LHCN-M2 (cell line): ENCODE measurements at places on chromosomes 1 and 21. TPM values are rescaled to one million over a fixed set of nuclear protein-coding genes. Genes with fewer than 3 reads are reported as not detected.
A peak's percentile ranks its signal among the peaks of the same experiment; 100 is the strongest.

DNA sequence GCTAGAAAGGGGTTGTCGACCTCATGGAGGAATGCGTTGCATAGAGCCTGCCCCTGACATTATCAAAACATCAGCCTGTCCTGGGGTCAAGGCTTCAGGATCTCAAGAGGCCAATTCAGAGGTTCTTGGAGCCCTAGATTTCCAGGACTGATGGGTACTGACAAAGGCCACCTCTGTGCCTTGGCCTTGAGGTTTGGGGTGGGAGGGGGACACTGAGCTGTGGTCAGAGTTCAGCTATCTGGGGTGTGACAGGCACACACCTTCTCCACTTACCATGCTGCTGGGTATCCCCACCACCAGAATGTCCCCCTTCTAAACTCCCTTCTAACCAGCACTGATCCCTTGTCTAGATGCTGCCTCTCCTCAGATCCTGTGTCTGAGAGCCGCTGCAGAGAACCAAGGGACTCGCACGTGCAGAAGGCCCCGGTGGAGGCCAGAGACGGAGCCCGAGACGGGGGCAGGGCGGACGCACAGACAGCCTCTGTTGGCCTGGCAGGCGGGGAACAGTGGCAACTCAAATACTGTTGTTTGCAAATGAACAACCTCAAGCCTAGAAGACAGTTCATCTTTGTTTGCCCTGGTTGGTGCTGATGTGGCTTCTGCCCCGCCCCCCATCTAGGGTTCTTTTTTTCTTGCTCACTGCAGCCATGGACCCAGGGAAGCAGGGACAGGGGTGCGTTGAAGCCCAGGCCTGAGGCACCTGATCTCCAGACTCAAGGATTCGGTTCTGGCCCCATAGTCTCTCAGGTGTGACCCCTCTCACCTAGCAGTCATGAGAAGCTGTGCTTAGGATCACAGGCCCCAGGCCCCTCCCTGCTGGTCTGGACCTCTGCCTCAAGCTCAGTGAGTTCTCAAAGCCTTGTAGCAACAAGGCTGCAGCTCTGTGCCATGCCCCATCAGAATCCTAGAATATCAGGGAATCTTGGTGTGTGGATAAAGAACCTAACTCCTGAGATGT, 28.1 kb upstream of the CSF1 start:
- no peak for DNase-seq

GRCh38 chr1:24925082-24925779, 4.8 kb downstream of the RUNX3 start:
- no peak for DNase-seq

- no peak for DNase-seq
Measured at GRCh38 chr1:66618390-66618789, 84.4 kb downstream of the SGIP1 start.

DNA sequence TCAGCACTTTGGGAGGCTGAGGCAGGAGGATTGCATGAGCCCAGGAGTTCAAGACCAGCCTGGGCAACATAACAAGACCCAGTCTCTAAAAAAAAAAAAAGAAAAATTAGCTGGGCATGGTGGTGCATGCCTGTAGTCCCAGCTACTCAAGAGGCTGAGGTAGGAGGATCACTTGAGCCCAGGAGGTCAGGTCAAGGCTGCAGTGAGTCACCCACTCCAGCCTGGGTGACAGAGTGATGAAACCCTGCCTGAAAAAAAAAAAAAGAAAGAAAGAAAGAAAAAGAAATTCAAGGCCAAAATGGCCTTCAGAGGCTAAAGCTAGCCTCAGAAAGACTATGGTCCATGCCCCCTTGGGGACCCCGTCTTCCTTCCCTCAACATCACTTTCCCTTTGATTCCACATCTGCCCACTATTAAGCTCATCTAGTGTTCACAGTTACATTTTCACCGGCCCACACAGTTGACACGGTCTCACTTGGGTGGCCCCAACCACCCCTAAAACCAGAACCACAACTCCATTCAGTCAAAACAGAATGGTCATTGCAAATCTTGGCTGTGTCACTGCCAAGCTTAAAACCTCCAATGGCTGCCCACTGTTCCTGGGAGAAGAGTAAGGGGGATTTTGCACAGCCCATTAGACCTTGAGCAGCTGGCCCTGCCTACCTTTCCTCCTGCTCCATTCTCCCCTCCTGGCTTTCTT, 2.1 kb upstream of the CAPN8 start:
- peak; percentile 16 for DNase-seq

DNA sequence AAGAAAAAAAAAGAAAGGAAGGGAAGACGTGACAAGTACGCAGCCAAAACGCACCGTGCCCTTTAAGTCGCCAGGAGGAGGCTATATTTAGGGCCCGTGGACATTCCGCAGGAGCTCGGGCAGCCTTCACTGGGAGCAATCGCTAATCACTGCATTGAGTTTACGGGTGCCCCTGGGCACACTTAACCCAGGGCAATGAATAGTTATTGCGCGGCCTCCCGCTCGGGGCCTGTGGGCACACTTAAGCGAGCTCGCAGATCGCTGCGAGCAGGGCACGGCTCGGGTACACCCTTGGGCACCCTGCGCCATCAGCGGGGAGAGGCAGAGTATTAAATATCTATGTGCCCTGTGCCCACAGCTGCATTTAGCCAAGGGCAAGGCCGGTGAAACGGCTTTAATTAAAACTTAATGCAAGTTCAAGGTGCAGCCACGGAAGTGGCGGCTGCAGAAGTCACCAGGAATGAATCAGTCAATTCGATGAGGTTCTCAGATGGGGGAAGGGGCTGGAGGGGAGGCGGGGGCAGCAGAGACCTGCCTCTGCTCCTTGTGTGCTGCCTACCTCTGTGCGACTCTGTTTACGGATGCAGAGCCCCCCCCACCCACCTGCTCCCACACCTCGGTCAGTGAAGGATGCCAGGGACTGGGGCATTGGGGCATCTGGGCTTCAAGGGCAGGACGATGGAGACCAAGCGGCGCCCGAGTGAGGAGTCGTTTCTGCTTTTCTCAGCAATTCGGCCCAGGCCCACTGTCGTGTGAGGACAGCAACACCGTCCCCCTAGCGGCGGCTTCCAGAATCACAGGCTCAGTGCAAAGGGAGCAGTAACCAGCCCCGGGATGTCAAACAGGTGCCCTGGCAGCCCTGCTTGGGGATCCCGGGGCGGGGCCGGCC, 51.8 kb upstream of the TARDBP start:
- DNase-seq = peak; percentile 41

DNA sequence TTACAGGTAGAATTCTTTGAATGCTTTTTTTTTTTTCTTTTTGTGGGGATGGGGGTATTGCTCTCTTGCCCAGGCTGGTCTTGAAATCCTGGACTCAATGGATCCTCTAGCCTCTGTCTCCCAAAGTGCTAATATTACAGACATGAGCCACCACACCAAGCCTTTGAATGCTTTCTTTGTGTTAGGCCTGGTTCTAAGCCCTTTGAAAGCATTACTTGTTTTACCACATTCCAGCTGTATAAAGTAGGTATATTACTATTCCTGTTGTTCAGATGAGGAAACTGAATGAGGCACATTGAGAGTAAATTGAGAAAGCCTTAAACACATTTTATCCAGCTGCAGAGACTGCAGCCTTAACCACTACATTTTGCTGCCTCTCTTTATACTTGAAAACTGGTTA, 841.8 kb upstream of the ADGRL4 start:
- DNase-seq = no peak

DNA sequence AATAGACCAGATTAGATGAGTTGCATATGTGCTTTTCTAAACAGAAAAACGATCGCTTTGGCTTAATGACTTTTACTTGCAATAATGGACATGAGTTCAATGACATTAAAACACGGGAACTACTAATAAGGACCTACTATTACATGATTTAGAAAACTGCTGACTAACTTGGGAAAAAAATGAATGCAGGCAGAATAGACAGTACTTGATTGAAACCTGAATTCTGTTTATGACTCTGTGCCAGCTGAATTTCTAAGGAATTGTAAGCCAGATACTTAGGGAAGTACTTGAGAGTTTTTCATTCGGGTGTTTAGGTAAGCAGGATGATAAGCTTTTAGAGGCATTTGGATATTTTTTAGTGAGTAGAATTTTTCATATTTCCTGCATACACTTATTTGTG, 12.0 kb downstream of the ADGRL2 start:
- DNase-seq = no peak

GRCh38 chr1:47785561-47786271, 211.5 kb downstream of the TRABD2B start:
- DNase-seq = no peak

GRCh38 chr1:54046671-54047383, 6.2 kb downstream of the TMEM59 start:
- no peak for DNase-seq

GRCh38 chr1:109775398-109775797, 11.7 kb upstream of the EPS8L3 start:
- no peak for DNase-seq

DNA sequence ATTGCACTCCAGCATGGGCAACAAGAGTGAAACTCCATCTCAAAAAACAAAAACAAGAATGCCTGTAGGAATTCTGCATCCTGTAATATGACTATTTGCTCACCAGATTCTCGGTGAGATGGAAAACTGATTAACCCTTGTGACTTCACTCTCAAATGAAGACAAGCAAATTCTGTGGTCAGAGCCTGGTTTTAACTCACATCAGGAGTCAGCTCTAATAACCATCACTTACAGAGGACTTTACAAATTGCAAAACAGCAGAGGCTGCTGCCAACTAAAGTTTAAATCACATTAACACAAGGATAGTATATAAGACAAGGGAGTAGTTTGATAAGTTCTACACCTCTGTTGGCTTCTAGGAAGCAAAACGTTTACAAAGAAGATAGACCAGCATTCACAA, 35.7 kb upstream of the FAM163A start:
- DNase-seq = no peak

- DNase-seq = no peak
Measured at GRCh38 chr1:220906561-220907334, 27.5 kb downstream of the HLX start.

GRCh38 chr1:206521127-206521526, 13.8 kb downstream of the RASSF5 start:
- no peak for DNase-seq

- no peak for DNase-seq
Measured at GRCh38 chr1:246828818-246829217, 102.9 kb downstream of the AHCTF1 start.

DNA sequence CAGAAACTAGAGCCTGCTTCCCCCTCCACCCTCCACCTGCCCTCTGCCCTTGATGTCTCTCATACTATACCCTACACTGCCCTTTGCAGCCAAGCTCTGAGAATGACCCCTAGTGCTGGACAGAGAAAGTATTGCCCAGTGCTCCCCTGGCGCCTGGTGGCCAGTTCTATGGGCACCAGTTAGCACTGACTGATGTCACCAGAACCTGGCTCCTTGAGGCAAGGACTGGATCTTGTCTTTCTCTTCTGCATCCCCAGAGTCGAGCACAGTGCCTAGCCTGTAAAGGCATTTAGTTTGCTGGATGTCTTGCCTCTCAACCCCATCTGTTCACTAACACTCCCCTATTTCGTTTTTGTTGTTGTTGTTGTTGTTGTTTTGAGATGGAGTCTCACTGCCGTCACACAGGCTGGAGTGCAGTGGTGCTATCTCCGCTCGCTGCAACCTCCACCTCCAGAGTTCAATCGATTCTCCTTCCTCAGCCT, 5.9 kb downstream of the PHLDA3 start:
- peak; percentile 76 for DNase-seq

GRCh38 chr21:15809818-15810217, 80.0 kb downstream of the USP25 start:
- DNase-seq = peak; percentile 35

DNA sequence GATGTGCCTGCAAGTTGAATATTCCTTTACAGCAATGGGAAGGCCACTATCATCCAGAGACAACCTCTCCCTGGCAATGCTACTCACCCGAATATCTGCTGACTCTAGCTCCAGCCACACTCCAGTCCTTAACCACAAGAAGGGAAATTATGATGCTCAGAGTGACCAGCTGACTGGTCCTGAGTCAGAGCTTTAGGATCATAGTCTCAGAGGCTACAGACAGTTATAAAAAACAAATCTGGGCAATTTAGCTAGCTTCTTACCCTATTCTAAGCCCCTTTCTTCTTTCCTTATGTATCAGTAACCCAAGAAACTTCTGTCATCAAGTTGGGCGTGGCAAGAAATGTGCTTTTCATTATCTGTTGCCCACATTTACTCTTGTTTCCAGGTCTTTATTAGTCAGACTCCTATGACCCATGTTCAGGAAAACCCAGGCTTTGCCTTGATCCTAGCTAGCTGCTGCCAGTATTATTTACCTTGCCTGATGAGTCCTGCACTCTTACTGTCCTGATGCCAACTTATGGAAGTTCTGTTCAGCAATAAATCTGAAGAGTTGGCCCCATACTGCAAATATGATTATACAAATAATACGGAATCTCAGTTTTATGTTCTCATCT, 207.0 kb downstream of the TTLL7 start:
- DNase-seq = peak; percentile 10

DNA sequence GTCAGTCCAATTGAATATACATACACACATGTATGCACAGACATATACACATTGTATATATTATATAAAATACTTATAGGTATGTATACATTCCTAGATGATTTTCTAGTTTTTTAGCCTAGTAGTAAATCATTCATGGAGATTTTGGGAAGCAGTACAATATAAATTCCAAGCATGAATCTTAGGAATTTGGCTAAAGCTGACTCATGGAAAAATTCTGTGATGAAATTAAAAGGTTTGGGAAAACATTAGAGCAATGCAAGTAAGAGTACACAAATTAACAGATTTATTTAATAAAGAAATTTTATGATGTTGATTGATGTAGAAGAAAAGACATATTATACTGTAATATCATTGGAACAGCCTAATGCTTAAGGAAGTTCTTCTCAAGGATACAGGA, 43.7 kb upstream of the PTGFR start:
- no peak for DNase-seq

GRCh38 chr1:234300096-234300495, 73.2 kb upstream of the COA6 start:
- DNase-seq = no peak

- DNase-seq = no peak
Measured at GRCh38 chr1:200247518-200247917, 162.3 kb downstream of the ZNF281 start.

DNA sequence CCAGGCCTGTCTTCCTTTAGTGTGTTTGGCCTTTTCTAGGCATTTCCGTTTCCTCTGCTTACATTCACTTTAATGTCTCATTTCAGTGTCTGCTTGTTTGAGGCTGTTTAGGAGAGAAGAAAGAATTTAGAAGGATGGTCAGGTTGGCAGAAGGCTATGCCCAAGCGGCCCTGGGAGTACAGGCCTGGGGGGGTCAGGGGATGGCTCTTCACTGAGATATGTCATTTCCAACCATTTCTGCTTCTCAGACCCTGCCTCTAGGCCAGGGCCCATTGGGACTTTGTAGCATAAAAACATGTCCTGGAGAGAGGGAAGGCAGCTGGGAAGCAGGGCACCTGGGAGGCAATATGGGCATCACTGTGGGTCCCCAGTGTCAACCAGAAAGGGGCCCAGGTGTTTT, 86.0 kb downstream of the DDX20 start:
- DNase-seq = no peak

- DNase-seq = no peak
Measured at GRCh38 chr1:203733009-203733863, 31.7 kb upstream of the LAX1 start.

GRCh38 chr1:84385347-84385746, 12.9 kb upstream of the DNASE2B start:
- DNase-seq = no peak

- DNase-seq = no peak
Measured at GRCh38 chr1:245453541-245453940, 298.8 kb downstream of the KIF26B start.

The C1orf21 gene
- 10.2 and 23.9 TPM in 2 replicates for total RNA-seq

The FALEC gene
- total RNA-seq = not detected in 2 replicates

The RBM8A gene
- total RNA-seq = 278 and 284 TPM in 2 replicates

The CD1E gene
- not detected in 2 replicates for total RNA-seq

The KCNE2 gene
- total RNA-seq = not detected in 2 replicates

The TSSK3 gene
- 0.40 TPM in 1 of 2 replicates, not detected in the other for total RNA-seq

The HHIPL2 gene
- 1.4 and 1.9 TPM in 2 replicates for total RNA-seq

The FAM131C gene
- 0.63 and 1.4 TPM in 2 replicates for total RNA-seq

The CTSK gene
- total RNA-seq = 1.7 and 1.8 TPM in 2 replicates

The PCP4 gene
- total RNA-seq = not detected in 2 replicates

The MAGI3 gene
- 8.8 and 11.1 TPM in 2 replicates for total RNA-seq
